ENCODE measurements at places on chromosomes 3 and 15.

GRCh38 chr15:33293713-33294334 lies 16.9 kb upstream of the RYR3 start:
- DNase-seq = no peak

DNA sequence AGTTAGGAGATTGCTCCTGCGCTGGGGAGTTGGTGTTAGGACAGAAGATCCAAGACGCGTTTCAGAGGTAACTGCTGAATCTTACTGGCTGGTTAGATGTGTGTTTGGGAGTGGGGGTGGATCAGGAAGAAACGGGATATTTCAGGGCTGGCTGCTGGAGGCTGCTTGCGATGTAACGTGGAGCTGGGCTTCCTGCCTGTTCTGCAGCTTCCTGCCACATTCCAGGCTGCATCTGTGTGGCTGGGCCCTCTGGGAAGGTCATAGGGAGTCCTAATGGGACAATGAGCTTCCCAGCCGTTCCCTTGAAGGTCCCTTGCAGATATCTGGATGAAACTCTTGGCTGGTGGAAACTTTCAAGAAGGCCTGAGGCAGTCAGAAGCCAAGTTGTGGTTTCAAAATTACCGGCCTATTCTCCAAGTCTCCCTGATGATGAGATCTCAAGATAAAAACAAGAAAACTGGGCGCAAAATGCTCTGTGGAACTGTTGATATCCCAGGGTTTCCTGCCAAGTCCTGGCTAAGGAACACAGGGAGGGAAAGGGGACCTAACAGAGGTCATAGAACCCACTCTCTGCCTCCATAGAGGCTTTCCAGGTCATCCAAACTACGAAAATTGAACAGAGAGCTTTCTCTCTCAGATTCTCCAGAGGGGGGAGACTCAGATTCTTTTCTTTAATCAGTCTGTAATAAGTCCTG lies 67.0 kb downstream of the NOX5 start:
- no peak for DNase-seq

GRCh38 chr15:65115542-65115941 lies 542 bp upstream of the UBAP1L start:
- no peak for DNase-seq

DNA sequence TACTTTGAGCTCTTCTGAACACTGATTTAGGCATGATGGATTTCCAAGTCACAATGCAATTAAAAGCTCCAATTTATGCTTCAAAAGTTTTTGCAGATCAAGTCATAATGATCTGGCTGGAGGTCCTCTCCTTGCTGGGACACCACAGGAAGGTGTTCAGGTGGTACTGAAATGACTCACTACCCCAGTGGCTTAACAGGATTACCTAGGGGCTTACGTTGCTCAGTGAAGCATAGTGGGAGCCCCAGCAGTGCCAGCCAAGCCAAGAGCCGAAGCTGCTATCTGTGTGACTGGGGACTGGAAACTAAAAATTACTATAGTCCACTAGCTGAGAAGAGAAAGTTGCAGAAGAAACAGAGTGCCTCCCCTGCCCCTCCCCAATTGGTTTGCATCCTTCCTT lies 110.1 kb upstream of the LPP start:
- DNase-seq = no peak

DNA sequence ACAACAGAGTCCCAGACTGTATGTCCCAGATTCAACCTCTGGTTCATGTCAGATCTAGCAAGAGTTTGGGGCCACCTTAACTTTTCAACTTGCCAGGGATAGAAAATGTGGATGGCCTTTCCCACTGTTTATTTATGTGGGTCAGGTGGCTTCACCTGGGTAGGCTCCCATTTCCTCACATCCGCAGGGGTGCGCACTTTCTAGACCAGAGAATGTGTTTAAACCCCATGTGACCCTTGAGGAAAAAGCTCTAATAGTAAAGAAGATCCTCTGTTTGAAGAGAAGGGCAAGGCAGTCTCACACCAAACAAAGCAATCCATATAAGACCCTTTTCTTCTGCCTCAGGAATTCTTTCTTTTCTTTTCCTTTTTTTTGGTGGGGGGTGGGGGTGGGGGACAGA lies 167.2 kb upstream of the TSC22D2 start:
- DNase-seq = no peak

GRCh38 chr3:11074451-11074850 lies 79.8 kb upstream of the HRH1 start:
- no peak for DNase-seq

DNA sequence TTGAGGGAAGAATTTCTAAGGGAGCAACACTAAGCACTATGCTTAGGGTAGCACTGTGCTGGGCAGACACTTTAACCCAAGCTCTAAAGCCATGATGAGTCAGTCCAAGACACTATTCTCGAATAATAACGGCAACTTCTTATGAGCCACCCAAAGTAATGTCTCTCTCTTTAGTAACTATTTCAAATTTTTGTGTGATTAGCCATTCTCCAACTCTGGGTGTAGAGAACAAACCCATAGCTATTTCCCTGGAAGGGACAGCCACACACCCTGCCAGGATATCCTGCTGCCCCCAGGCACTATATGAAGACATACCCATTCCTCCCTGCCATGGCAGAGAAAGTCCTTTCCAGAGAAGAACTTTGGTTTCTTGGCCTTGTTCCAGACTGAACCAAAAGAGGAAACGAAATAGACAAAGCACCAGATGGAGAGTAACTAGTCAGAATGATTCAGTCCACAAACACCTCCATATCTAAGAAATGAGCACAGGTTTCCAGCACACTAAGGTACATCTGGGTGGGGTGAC lies 384.9 kb upstream of the THBS1 start:
- DNase-seq = no peak

DNA sequence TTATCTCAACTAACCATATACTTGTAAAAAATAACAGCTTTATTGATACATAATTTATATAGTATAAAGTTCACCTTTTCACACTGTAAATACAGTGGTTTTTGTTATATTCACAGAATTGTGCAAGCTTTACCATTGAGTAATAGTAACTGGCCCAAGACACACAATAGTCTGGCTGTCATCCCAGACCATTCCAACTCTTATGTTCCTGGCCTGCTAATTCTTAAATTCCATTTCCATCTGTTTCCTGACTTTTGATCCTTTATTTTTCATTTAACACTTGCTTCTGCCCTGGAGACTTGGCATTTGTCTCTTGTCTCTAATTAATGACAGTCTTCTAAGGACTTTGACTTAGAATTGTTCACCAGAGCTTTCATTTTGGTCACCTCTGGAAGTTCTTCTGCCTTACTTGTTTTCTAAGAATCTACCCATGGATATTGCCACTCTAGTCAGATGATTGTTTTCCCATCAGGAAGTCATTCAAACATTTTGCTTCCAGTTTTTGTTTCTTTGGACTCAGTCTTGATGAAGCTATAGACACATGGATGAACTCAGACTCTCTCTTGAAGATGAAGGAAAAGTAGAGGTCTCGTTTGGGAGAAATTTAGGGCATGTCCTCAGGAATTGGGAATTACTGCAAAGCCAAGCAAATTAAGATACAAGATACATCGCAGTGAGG lies 27.2 kb upstream of the PLSCR4 start:
- no peak for DNase-seq

- no peak for DNase-seq
These were observed 5.1 kb downstream of the PLSCR1 start for GRCh38 chr3:146539315-146539714.

GRCh38 chr3:187484547-187485295 lies 116.5 kb downstream of the RTP4 start:
- DNase-seq = no peak

- no peak for DNase-seq
These were observed 68.8 kb upstream of the IQSEC1 start for GRCh38 chr3:13141991-13142412.

DNA sequence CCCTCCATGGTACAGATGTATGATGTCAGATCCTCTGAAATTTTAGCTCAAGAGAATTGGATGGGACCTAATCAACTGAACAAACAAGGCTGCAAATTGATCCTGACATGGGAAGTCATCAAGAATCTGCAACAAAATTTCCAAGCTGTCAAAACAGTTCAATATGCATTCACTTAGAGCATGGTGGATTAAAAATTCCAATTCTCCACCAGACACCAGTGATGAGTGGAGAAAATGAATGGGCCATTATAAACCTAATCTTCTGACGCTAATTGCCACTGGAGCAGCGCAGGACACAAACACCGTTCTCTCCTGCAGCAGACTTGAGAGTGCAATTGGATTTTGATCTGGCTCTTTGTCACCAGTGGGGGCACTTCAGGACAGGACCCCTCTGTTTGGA lies 94.2 kb downstream of the MINAR1 start:
- no peak for DNase-seq

DNA sequence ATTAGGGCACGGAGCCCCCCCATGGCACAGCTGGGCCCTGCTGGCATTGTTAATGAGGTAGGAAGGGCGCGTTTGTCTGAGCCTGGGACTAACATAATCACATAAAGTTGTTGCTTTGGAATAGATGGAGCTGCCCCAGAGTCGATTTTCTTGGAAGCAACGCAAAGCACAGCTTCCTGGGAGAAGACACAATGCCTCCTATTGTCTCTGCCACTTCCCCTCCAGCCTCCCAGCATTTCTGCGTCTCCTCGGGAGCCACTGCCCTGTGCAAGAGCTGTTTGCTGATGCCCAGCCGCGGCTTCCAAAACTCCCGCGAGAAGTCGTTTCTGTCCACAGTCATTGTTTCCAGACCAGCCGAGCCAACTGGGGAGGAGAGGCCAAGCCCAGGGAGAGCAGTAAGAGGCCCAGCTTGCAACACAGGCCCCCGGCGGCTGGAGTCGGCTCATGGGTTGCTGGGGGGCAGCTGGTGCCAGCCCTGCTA lies 18.1 kb upstream of the ALDH1A3 start:
- DNase-seq = no peak

DNA sequence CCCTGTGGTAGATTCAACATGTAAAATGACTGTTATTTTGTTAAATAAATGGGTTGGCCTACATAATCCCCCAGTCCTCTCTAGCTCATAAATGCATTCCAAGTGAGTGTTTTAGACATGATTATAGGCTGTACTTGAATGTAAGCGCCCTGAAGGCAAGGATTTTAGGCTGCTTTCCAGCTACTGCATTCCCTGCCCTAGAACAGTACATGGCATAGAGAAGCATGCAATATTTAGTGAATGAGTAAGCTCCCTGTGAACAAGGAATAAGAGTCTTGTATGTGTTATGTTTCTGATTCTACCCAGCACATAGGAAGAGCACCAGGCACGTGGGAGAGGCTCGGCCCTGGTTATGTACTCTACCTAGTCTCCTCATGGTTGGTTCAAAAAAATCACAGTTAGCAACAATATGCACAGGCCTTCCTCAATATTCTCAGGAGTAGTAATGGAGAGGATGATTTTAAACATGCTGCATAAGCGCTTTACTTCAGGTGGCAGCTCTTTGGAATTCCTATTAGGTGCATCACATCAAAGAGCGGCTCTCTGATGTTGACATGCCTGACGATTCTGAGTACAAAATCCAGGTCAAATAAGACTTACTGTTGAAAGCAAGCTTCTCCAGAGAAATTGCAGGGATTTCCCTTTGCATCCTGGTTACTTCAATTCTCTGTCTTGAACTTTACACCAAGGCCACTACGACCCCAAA lies 456.6 kb downstream of the MAGI1 start:
- no peak for DNase-seq

- DNase-seq = no peak
These were observed 574.6 kb upstream of the ARPP21 start for GRCh38 chr3:35064761-35065160.

GRCh38 chr3:186583831-186584230 lies 13.3 kb downstream of the DNAJB11 start:
- no peak for DNase-seq

- DNase-seq = no peak
These were observed 272.0 kb downstream of the OCA2 start for GRCh38 chr15:27826902-27827714.
